ENCODE measurements at places on chromosomes 2 and 18. TPM values are rescaled to one million over a fixed set of nuclear protein-coding genes. Genes with fewer than 3 reads are reported as not detected.
A peak's percentile ranks its signal among the peaks of the same experiment; 100 is the strongest.

- H3K36me3 ChIP-seq: no peaks in the 10 kb centered on the region
- no peak overlapping the region for H3K4me3 ChIP-seq
- no peaks in the 10 kb centered on the region for H3K4me1 ChIP-seq
- H3K27me3 ChIP-seq: no peaks in the 10 kb centered on the region
- no peak for DNase-seq
- H3K27ac ChIP-seq: no peak overlapping the region
Measured at GRCh38 chr2:168096158-168096557, 151.2 kb downstream of the STK39 start.

GRCh38 chr2:10303181-10303693 lies 533 bp downstream of the HPCAL1 start:
- H3K27me3 ChIP-seq: peaks cover 55% of the 10 kb centered on the region
- H3K27ac ChIP-seq: no peak overlapping the region
- no peaks in the 10 kb centered on the region for H3K36me3 ChIP-seq
- DNase-seq: peak; percentile 41
- H3K4me1 ChIP-seq: peaks cover 24% of the 10 kb centered on the region

Gene EMILIN1
- total RNA-seq: 5.1 TPM

GRCh38 chr2:142094233-142094632 lies 36.6 kb downstream of the LRP1B start:
- DNase-seq: no peak
- H3K36me3 ChIP-seq: no peaks in the 10 kb centered on the region
- H3K27ac ChIP-seq: no peak overlapping the region
- no peak overlapping the region for H3K4me3 ChIP-seq
- no peaks in the 10 kb centered on the region for H3K27me3 ChIP-seq
- no peaks in the 10 kb centered on the region for H3K4me1 ChIP-seq

DNA sequence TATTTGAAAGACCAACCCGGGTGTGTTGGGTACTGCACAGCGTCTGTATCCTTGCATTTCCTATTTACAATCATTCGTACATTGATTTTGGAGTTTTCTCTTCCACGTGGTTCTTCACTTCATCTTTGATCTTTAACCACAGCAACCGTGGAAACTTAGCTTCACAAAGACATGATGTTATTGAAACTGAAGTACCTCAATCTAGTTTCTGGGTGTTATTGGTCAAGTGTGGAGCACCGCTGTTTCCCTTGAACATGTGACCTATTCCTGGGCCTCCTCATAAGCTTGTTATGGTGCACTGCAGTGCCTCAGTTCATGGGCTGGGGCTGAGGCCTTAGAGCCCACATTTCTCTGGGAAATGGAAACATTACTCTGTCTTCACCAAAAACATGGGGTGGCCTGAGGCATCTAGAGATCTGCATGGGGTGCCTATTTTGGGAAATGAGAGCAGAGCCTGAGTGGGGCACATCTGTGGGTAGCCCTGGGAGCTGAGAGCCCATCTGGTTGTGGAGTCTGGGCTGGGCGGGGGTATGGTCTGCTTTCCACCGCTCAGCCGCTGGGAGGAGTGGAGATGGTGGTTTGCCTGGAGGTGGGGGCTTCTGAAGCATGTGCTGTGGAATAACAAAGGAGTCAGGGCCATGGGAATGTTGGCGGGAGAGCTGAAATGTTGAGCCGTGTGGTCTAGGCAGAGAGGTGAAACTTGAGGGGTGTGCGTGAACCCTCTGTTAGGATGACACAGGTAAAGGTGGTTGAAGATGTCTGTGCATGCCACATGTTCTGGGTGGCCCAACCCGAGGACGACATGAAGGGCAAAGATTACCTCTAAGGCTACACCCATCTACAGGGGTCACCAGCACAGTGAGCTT lies 37.4 kb downstream of the ZNF236 start:
- no peak overlapping the region for H3K27ac ChIP-seq
- no peak for DNase-seq
- H3K36me3 ChIP-seq: no peaks in the 10 kb centered on the region
- no peaks in the 10 kb centered on the region for H3K27me3 ChIP-seq

Gene NT5C1B
- total RNA-seq: not detected

Gene DAW1
- total RNA-seq: not detected

Gene FHOD3
- 69.7 TPM for total RNA-seq

Data from neural progenitor cell (in vitro differentiated cells).